Activated naive CD8-positive, alpha-beta T cell treated with anti-CD3 and anti-CD28 coated beads, Interleukin-2, amount 50 U/mL, for 16 hours (primary cell): ENCODE measurements at places on chromosomes 7 and 10.

DNA sequence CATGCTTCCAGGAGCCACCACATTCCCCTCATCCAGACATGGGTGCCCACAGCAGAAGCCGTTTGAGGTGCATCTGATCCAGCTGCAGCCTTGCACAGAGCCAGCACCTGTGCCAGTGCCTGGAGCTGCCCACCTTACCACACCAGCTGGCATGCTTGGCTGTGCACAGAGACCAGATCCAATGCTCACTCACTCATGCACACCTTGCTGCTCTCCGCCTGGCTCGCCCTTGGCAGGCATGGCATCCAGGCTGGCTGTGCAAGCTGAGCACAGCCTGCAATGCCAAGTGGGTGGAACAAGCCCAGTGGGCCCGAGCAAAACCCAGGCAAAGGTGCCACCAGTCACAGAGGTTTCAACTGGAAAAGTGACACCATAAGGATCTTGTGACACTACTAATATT lies 66.9 kb upstream of the SEMA3A start:
- no peak for DNase-seq

GRCh38 chr7:8831376-8831775 lies 398.0 kb downstream of the NXPH1 start:
- DNase-seq = no peak

GRCh38 chr7:37193087-37193774 lies 255.4 kb downstream of the ELMO1 start:
- no peak for DNase-seq

DNA sequence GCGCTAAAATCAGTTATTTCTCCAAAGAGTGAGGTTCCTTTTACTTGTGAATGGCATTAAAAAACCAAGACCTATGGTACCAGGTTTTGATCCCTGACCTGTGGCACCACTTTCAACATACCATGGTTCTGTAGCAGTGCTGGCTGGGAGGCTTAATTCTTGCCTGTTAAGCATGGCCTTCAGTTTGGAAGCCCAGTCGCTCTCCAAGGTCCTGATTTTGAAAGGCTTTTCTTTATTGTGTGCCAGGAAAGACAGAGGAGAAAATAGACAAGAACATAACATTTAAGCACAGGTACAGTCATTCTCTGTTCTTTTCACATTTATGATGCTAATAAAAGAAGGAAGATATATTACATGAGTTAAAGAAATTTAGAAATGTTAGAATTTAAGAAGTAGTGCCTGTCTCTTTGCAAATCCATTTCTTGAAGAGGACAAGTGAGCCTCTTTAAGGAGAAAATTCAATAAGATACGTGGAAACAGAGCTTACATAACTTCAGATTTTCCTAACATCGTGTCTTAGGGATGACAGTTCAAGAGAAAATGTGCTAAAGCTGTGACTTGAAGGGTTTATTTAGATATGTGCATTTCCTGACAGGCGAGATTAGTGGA lies 357.6 kb downstream of the DPP6 start:
- DNase-seq = no peak

- DNase-seq = no peak
Observed at GRCh38 chr7:146922782-146923181, 806.2 kb downstream of the CNTNAP2 start.

DNA sequence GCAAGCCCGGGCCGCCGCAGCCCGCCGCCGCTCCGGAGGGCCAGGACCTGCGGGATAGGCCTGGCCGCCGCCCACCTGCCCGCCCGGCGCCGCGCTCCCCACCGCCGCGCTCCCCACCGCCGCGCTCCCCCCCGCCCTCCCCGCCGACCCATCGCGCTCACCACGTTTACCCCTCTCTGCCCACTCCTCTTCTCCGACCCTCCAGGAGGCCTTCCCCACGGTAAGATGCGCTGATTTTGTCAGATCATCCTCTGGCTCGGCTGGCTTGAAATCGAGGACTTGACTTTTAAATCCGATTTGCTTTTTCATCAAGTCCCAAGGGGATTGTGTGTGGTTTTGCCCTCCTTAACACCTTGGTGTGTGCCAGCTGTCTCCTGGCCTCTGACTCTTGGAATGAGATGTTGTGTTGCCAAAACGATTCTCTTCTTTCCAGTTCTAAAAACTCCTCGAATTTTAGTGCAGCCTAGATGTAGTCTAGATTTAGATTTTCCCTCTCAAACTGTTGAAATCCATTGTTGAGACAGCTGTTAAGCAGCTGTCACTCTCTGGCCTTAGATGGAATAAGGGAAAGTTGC lies 738 bp downstream of the POM121 start:
- no peak for DNase-seq

DNA sequence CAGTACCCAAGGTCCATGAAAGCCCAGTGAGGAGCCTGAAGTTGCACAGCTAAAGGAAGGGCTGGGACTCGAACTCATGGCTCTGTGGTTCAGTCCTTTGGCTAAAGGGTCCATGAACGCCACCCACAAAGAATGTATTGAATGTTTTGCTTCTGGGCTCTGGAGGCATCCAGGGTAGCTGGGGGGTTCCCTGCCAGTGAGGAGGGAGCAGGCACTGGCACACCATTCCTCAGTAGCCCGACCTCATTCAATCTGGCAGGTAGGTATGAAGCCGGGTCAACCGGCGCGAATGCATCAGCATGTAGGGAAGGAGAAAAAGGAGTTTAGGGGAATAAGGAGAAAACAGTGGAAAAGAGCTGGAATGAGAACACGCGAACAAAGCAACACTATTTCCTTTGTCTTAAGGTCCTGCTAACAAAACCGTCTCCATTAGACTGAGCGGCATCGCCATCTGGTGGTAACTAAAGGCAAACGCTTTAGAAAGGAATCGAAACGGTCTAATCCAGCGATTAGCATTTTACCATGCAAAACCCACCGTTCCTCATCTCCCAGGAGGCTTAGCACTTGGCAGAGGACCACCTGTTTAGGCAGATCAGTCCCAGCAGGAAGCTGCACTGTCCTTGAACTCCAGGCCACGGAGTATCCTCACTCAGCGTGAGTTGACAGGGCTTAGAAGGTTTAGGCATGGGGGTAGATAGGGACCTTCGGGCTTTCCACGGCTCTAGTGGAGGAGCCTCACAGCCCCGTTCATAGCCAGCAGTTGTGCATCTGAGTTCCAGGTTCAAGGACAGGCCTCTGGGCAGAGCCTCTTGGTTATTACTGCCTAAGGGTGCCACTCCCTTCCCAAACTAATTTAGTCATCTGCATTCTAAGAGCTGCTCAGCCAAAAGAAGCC lies 122.8 kb downstream of the UBE2H start:
- peak; percentile 10 for DNase-seq

DNA sequence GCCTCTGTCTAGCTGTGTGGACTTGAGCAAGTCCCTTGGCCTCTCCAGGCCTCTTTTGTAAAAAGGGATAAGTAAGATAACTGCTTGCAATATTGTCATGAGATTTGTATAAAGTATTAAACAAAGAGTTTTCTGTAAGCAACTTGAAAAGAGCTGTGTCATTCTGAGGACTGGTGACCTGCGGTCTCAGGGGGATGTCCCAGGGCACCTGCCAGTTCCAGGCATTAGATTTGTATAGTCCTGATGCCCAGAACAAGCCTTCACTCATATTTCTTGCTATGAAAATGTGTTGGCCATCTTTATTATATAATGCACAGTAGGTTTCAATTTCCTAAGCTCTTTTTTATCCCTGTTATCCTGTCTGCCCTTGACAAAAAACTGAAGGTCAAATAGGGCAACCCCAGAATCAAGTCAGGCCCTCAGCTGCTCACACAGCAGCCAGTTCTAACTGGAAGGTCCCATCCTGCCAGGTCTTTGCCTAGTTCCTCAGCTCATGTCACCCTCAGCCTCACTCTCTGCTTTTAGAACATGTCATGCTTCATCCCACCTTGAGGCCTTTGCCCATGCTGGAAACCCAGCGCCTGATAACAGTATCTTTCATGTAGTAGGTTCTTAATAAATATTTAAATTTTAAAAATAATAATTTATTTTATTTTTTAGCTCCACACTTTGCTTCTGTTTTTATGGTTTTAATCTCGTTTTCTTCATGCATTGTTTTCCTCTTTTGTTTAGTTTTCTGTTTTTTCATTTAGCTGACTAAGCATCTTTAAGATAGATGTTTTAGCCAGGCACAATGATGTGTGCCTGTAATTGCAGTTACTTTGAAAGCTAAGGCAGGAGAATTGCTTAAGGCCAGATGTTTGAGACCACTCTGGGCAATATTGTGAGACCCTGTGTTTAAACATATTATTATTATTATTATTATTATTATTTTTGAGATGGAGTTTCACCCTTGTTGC lies 87.5 kb upstream of the ZNF92 start:
- no peak for DNase-seq

GRCh38 chr7:151339651-151340382 lies 1.8 kb upstream of the NUB1 start:
- DNase-seq = no peak

- no peak for DNase-seq
Observed at GRCh38 chr10:58625070-58625469, 112.4 kb downstream of the BICC1 start.

DNA sequence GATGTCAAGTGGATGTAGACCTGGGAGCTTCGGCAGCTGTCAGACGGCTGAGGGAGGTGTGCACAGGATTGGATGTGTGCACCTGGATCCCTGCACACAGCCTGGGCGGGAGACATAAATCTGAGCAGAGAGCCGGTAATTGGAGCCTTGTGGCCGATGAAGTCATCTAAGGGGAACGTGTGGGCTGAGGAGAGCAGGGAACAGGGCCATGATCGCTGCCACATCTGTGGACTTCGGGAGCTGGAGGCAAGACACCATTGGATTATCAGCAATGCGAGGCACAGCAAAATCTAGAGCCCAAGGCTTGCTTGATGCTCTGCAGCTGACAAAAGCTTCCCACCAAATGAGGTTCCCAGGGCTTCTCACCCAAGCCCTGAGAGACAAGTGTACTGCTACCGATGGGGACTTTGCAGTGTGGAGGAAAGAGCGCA lies 147.7 kb downstream of the PTPN20 start:
- no peak for DNase-seq

DNA sequence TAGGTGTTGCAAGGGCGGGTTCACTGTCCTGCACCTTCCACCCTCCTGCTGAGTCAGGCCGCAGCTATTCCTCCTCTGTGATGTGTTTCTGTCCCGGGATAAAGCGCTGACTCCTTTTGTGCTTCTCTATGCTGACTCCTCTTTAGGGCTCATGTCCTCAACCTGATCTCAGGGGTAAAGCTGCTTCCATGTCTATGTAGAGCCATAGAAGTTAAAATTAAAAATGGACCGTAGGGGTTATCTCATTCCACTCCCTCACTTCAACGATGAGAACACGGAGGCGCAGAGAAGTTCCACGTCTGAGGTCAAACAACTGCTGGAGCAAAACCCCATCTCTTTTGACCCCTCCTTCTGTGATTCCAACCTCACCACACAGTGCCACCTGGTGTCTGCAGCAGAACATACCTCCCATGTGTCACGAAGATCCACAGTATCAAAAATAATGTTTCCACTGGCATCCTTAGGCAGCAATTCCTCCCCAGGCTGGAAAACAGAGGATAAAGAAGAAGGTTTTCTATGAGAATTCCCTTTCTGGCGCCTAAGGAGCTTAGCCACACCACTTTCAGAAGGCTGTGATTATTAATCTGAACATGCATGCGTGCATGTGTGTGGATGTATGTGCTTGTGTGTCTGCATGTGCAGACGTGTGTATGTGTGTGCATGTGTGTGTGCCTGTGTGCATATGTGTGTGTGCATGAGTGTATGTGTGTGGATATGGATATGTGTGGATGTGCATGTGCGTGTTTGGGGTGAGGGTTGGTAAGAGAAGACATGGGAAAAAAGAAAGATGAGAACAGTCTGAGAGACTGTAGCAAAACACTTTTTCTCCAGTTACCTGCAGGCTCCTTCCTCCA lies 81.2 kb upstream of the UCN3 start:
- no peak for DNase-seq

DNA sequence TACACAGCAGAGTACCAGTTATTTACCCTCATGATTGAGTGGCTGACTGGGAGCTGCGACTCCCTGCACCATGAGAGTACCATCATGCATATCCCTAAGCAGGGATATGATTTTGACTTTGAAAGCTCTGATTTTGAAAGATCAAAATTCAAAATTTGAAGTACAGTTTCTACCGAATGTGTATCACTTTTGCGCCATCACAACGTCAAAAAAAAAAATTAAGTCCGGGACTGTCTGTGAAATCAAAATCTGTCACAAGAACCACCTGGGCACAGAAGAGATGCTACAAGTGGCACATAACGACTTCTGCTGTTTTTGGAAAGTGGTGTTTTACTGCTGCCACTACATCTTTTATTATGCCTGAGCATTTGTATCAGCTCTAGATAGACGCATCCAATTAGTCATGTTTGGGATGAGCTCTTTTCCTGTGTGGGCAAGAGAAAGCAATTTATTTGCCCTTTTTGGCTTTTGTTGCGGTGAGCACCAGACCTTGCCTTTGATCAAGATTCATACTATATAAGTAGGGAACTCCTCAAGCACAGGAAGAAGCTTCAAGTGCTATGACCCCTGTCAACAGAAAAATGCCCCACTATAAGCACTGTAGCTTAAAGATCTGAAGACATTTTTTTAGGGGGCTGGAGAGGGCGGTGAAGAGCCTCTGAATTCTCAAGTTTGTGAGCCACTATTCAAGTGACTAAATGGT lies 10.7 kb downstream of the MTPN start:
- DNase-seq = no peak

DNA sequence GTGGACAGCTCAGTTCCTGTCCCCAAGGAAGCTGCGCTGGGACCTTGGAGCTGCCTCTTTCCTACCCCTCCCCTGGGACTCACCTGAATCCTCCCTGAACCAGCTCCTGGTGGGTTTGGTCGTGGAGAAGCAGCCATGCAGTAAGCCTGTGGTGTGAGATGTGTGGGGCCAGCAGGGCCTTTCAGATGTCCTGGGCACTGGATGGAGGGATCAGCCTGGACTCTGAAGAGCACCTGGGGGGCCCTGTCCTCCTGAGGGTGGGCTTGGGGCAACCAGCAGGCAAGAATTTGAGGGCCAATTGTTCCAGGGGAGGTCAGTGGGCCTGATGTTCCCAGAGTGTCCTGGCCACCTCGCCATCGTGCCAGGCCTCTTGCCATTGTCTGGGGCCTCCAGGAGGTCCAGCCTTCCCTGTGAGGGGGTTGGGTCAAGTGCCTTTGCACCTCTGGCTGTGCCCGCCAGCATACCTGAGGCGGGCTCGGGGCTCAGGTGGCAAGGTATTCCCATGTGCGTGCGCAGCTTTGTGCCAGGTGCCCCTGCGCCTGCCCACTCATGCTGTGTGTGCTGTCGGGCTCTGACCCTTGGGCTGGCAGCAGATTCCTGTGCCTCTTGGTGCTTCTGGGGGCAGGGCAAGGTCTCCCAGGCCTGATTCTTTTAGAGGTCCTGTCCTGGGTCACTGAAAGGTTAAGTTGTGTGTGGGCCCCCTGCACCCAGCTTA lies 7.3 kb downstream of the TRIM8 start:
- no peak for DNase-seq

DNA sequence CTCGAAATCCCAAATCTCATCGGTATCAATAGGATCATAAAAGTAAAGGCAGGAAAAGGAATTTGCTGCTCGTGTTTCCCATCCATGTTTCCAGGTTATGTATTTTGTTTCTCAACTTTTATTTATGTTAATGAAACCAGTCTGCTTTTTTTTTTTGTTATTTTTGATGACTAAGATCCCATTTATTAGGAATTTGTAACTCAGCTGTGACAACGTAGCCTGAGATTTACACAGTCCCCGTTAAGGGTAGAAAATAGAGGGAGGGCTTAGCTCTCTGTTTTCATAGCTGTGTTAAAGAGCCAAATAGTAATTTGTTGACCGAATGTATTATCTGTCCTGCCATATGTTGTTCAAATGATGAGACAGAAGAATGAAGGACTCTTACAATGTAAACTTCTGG lies 164.0 kb downstream of the MGMT start:
- DNase-seq = no peak

- DNase-seq = no peak
Observed at GRCh38 chr7:15007507-15007906, 105.0 kb upstream of the DGKB start.
